Astrocyte of the spinal cord (primary cell): ENCODE measurements at places on chromosomes 2 and 18.

DNA sequence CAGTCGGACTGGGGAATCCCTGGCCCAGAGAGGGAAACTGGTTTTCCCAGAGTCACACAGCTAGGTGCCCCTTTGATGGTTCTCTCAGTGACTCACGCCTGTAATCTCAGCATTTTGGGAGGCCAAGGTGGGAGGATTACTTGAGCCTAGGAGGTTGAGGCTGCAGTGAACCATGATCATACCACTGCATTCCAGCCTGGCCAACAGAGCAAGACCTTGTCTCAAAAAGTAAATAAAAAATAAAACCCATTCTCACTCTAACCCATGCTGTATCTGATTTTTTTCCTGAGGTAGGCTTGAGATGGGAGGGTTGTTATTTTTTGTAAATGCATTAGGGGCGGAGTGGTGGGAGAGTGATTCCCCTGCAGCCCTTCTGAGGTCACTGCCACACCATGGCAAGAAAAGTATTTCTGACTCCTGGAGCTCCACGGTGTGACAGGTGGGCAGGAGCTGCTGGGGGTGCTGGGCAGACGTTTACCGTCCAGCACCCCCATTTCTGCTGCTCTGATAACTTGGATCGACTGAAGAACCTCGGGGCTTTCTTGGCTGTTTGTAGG, 60.3 kb downstream of the HPCAL1 start:
- DNase-seq: no peak

DNA sequence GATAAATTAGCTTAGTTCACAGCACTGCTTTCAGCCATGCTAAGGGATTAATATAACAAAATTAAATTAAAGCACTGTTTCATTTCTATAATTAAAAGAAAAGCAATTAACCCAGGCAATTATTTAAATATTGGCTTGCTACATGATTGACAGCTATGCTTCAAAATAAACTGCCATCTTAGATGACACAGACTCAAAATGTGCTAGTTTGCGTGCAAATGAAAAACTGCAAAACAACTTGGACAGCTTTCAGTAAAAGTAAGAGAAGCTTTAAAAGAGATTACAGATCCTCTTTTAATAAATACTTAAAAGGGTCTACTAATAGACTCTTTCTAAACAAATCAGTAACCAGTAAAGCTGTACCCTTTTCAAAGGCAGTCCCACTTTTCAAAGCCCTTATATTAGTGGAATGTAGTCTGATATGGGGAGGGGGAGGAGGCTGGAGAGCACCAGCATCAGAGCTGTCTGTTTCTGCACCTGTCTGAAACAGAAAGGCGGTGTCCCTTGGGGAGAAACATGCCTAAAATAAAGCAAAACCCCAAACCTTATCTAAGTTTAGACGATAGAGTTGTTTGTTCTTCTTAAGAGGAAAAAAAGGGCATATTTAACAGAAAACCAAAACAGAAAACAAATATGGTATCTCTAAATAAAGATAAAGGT, 20.8 kb downstream of the EIF2AK3 start:
- no peak for DNase-seq

GRCh38 chr2:69299772-69300516, 87.1 kb downstream of the GFPT1 start:
- no peak for DNase-seq

DNA sequence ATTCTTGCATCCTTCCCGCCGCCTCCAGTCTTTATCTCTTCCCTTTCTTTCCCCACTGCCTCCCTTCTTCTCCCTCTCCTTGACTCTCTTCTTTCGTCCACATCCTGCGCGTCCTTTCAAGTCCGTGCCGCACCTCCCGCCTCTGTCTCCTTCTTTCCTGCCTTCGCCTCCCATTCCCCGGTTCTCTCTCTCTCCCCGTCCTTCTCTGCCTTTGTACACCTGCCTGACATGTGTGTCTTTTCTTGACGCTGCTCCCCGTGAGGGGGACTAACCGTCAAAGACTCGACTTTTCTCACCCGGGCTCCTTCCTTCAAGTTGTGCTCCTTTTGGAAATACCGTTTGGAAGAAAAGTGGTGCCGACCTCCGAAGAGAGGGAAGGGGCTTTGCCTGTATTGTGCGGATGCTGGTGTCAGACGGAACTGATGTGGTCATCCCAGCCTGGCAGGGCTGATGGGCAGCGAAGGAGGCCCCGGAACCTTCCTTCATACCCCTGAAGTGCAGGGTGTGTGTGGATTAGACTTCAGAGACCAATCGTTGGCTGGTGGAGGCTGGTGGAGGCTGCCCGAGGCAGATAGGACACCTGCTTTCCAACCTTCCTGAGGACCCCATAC, 879 bp downstream of the TMEM178A start:
- no peak for DNase-seq

DNA sequence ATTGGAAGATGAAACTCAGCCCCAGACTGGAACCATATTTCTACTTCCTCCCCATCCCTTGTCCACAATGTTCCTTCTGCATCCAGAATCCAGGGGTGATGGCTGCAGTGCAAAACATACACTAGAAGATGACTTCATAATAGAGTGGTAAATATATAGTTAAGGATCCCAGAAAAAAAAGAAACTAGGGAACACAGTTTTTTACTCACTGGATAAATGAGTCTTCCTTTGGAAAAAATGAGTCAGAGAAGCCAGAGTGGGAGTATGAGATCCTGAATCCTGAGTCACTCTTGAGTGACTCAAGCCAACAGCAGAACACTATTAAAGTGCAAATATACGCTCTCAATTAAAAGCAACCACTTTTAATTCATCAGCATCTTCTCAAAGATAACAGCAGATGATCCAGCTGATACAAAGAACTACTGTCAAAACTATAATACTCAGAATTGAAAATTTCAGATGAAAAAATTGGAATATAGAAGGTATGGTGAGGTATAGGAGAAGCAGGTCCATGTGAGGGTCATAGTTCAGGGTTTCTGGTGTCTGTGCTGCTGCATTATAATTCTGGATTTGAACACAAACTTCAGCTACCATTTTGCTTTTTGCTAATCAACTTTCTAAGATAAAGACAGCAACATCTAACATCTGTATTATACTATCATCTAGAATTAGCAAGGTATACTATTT, 987.2 kb upstream of the CDH2 start:
- peak; percentile 95 for DNase-seq

GRCh38 chr2:166802475-166802874, 85.8 kb upstream of the XIRP2 start:
- DNase-seq: no peak

DNA sequence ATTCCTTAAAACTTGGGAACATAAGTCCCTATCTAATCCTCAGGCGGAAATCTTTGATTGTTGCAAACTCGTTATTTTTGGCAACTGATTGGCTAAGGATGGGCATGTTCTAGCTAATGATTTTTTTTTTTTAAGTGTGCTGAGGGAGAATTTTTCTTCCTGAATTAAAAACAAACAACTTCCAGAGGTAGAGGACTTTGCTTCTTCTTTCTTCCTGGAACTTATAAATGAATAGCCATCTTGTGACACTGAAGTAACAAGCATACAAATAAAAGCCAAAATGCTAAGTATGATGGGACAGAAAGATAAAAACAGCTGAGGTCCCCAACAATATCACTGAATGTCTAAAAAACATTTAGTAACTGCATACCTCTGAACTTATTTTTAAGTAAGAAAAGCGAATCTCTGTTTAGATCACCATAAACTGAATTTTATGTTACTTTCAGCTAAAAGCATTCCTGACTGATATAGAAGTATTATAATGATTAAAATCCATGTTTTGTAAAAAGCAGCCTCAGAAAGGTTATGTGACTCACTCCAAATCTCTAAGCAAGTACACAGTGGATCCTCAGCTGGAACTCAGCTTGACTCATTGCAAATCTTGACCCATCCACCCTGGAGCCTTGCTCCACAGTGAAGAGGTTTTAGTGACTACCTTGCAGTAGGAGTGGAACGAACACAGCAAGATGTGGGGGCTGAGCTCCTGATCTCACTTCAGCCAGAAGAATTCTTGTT, 344.4 kb downstream of the CLIP4 start:
- DNase-seq: peak; percentile 65

DNA sequence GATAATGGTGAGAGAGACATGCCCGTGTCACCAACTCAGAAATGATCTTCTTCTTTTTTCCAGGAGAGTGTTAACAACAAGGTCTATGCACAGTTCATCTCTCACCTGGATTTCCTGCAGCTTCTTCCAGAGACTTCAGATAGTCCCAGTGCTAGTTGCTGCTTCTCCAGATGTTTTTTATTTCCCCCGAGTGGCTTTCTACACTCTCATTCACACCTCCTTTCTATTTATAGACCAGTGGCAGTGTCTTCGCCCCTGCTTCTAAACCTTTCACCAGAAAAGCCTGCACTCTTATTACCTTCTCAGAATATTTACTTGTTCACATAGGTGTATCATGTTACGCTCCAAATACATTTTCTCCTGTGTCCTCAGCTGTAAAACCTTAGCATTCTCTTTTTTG, 558.8 kb upstream of the CHAC2 start:
- DNase-seq: no peak

DNA sequence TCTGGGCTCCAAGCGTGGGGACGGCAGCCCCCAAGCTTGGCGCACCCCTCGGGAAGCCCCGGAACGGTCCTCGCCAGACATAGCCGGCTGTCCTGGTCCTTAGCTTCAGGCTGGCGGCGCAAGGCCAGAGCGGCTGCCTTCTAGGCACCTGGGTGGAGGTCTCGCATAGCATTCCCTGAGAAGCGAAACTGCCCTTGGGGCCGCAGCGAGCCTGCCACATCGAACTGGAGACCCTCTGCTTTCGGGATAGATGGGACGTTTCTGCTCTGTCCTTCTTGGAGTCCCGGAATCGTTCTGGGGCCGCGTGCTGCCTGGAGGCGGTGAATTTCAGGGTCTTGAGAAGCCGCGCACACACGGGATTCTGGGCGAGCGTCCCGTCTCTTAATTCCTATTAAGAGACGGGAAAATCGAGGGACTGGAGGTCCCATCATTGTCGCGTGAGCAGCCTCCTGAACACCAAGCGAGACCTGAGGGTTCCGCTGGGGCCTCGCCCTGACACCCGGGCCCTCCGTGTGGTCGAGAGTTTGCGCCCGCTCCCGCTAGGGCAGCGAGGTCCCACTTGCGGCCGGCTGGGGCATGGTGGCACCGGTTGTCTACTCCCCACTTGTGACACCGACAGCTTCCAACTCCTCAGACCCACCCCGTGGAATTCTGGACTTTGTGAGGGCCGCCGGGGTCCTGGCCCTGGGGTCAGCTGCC, 9.7 kb upstream of the EN1 start:
- DNase-seq: no peak

- DNase-seq: no peak
These were observed 547.7 kb upstream of the LRRTM1 start for GRCh38 chr2:80852079-80852807.

GRCh38 chr2:137420744-137421143, 543.5 kb upstream of the HNMT start:
- DNase-seq: no peak
